Activated T-cell treated with anti-CD3 and anti-CD28 coated beads for 48 hours (primary cell): ENCODE measurements at places on chromosomes 5 and 9.

DNA sequence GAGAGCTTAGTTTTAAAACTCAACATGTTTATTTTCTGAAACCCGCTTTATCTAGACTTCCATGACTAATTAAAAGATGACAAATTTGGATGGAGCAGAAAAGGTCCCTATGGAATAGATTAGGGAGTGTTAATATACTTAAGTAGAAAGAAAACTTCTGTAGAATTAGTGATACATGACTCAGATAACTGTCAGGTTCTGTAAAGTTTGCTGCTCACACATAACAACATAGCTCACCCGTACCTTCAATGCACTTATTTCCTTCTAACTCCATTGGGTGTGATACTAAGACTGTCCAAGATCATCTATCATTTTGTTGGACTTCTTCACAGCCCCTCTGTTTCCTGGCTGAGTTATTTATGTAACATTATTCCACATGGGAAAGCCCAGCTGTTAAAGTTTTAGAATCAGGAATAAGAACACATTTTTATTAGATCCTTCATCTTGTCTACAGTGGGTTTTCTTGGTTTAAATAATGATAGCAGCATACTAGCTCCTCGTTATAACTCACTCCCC, 27.8 kb downstream of the TMEM167A start:
- DNase-seq: no peak

DNA sequence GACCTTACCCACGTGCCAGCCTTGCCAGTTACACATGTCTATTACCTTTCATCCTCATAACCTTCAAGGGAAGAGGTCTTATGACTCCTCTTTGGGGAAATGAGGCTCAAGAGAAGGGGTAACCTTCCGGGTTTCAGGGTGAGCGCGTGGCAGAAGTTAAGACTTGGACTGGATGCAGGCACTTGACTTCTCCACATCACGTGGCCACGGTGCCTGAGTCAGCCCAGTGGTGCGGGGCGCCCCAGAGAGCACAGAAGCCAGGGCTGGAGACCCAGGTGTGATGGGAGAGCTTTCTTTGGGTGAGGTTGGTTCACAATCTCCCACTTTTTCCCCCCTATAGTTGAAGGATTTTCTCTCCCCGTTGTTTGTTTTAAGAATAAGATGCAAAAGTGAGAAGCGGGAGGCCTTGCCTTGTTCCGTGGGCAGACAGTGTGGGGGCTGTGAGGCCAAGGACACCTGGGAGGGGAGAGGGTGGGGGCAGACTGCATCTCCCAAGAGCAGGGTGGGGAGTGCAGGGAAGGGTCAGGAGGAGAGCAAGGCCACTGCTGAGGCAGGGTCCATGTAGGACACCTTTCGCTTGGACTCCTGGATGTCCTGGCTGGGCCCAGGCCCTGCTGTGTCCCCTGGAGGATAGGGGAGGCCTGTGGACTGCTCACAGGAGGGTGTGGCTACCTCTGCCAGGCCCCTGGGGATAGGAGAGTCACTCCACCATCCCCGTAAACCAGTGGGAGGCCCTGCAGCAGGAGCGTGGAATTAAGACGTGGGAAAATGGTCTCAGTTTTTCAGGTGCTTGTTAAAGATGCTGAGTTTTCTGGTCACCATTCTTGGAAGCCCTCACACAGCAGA, 90.0 kb upstream of the CTSL start:
- no peak for DNase-seq

- DNase-seq: no peak
Measured at GRCh38 chr5:53369681-53370080, 110.7 kb upstream of the FST start.

DNA sequence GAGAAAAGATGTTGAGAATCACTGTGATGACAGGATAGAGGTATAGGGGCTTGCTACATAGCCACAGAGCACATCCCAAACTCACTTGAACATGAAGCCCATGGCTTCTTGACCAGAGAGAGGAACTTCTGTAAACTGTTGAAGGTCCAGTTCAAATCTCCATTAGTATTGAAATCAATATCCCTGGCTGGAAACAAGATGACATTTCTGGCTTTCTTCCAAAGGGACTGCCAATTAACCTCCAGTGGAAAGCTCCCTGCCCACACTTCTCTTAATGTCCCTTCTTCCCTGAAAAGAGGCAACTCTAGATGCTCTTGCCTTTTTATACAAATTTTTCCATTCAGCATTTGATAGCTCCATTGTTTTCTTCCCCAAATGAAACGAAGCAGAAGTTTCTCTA, 612.1 kb downstream of the EBF1 start:
- DNase-seq: no peak

- no peak for DNase-seq
Measured at GRCh38 chr9:24986331-24986730, 440.6 kb upstream of the IZUMO3 start.

- no peak for DNase-seq
Measured at GRCh38 chr5:109853377-109853776, 163.7 kb downstream of the MAN2A1 start.

DNA sequence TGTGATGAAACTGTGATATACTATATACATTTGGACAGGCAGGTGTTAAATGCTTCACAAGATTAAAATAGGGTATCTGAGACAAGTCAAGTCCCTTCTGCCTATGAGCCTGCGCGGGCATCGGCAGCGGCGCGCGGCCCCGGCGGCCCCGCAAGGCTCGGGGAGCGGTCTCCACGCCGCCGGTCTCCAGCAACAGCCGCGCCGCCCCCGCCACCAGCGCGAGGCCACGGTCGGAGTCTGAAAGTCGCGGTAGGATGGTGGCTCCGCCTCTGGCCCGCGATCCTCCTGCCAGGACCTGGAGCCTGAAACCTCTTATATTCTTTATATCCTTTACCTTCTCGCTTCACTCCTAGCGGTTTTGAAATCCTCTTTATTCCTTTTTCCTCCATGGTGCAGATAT, 99.4 kb downstream of the INSL6 start:
- no peak for DNase-seq

DNA sequence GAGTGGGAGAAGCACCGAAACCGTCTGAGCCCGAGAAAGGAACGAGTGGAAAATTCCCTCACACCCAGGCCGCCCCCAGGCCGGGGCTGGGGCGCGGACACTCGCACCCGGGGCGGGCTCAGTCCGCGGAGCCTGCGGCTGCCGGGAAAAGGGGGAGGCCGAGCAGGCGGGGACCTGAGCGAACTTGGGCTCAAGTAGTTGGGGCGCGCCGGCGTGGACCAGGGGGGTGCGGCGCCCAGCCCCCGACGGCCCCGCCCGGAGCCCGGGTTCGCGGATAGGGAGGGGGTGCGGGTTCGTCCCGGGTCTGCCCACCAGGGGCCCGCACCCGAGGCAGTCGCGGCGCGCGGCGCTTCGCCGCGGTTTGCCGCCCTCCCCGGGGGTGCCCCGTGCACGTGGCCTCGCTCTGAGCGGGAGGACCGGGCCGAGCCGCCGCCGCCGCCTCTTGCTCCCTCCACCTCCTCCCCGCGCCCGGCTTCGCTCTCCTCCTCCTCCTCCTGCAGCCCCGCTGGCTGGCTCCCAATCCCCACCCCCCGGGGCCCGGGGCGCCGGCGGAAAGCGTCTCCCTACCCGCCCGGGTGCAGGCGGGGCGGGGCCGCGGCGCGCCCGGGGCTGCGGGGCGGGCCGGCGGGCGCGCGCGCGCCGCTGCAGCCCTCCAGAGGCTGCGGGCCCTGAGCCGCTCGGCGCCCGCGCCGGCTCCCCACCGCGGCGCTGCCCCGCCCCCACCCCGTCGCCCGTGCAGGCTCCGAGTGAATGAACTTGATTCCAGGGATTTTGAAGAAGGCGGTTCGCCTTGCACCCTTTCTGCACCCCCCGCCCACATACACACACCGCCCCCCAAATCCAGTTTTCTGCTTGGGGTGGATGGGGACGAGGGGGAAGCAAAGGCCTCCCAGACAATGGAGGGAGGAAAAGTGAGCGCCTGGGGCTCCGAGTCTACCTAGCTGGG, 1.3 kb upstream of the NFIB start:
- no peak for DNase-seq

GRCh38 chr9:110742741-110743371, 74.3 kb downstream of the MUSK start:
- no peak for DNase-seq

DNA sequence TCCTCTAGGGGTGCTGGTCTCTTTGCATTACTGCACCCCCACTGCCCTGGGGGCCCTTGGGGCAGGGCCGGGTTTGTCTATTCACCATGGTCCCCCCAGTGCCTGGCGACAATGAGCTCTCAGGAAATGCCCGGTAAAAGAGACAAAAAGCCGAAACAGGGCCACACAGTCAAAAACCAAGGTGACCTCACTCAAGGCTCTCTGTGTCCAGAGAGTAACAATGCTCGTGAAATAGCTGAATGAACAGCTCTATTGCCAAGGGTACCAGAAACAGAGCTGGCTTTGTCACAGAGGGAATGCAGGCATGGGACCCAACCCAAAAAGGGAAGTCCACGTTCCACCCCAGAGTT, 16.0 kb downstream of the SH3PXD2B start:
- DNase-seq: no peak

- DNase-seq: no peak
Measured at GRCh38 chr5:10031817-10032216, 217.9 kb downstream of the ATPSCKMT start.

DNA sequence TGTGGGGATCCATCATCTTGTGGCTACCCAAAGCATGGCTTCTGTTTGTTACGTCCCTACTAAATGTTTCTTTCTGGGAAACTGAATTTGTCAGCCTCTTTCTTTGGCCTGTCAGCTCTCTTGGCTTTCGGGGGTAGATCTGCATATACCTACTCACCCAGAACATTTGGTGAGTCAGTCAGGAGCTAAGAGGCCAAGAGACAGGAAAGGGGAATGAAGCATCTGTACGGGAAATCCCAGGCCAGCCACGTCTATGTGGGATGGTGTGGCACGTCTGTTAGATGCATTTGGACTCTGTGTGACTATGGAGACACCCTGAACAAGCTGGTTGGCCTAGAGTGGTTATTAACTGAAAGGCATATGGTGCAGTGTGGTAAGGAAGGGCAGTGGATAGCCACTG, 58.1 kb downstream of the CDO1 start:
- DNase-seq: no peak

DNA sequence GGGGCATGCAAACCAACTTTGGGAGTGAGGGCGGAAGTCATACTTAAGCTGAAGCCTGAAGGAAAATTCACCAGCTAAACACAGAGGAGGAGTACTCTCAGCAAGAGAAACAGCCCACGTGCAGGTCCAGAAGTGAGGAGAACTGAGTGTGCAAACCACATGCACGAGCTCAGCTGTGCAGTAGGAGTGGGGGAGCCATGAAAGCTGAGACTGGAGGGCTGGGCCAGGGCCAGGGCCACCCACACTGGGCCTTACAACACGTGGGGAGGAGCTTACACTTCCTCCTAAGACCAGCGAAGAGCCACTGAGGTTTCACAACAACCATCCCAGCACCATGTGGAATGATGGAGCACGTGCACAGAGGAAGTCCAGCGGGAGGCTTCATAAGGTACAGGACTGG, 9.3 kb upstream of the WWC1 start:
- no peak for DNase-seq
